PC-3 (cell line): ENCODE measurements at places on chromosomes 11 and 22. TPM values are rescaled to one million over a fixed set of nuclear protein-coding genes. Genes with fewer than 3 reads are reported as not detected.

DNA sequence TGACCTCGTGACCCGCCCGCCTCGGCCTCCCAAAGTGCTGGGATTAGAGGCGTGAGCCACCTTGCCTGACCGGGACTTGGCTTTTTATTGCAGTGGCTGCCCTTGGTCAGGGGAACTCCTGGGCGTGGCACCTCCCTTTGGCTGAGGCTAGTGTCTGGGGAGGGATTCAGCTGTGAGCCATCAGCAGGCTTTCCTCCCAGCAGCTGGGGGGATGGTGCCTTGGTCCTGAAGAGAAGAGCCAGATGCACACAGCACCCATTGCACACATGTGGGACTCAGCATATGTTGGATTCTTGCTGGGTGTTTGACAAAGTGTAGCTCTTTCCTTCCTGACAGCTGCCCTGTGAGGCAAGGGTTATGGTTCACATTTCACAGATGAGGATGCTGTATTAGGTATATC, 8.4 kb downstream of the CYTH4 start:
- no peaks in the 10 kb centered on the region for H3K36me3 ChIP-seq
- H3K4me3 ChIP-seq: no peak overlapping the region
- DNase-seq: peak; percentile 48
- H3K4me1 ChIP-seq: peaks cover 27% of the 10 kb centered on the region
- no peak overlapping the region for H3K27ac ChIP-seq
- no peaks in the 10 kb centered on the region for H3K27me3 ChIP-seq

DNA sequence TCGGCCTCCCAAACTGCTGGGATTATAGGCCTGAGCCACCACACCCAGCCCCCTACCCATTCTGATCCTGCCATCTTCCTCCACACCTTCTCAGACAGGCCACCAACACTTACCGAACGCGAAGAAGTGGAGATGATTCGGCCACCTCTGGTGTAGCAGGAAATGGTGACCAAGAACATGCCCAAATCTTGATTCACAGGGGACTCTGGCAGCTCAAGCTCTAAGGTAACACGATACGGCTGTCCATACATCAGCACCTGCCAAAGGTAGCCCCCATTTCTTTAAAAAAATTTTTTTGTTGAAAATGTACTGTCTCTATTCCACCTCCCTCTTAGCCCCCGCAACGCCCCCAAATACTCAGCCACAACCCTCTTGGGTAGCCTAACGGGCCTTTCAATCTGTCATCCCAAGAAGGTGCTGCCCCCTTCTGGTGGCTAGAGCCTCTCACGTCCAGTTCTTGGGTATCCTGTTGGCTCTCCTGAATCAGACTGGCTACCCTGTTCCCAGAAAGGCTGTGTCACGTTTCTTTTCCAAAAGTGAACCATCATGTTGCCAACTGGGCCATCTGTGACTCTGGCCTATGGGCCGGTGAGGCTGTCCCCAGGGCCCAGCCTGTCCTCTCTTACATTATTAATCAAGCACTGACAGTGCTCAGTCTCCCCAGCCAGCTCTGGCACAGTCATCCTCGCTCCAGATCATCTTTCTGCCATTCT, 5.3 kb upstream of the LRRN4CL start:
- peak; percentile 80 for DNase-seq
- peaks cover 23% of the 10 kb centered on the region for H3K36me3 ChIP-seq
- H3K27ac ChIP-seq: no peak overlapping the region
- no peak overlapping the region for H3K4me3 ChIP-seq
- no peaks in the 10 kb centered on the region for H3K27me3 ChIP-seq

DNA sequence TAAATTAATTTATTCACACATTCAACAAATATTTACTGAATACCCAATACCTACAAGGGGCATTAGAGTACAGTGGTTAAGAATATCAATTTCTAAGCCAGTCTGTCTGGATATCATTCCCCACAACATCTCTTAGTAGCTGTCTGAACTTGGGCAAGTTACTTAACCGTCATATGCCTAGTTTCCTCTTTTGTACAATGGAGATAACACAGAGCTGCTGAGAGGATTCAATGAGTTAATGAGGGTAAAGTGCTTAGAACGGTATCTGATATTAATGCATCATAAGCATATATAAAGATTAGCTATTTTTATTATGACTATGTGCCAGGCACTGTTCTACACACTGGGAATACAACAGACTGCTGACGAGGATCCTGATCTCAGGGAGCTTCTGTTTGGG, 116.4 kb downstream of the APOL5 start:
- no peaks in the 10 kb centered on the region for H3K36me3 ChIP-seq
- DNase-seq: no peak
- no peaks in the 10 kb centered on the region for H3K27me3 ChIP-seq
- H3K4me3 ChIP-seq: peak overlapping the region; percentile 83
- peaks cover 39% of the 10 kb centered on the region for H3K4me1 ChIP-seq

DNA sequence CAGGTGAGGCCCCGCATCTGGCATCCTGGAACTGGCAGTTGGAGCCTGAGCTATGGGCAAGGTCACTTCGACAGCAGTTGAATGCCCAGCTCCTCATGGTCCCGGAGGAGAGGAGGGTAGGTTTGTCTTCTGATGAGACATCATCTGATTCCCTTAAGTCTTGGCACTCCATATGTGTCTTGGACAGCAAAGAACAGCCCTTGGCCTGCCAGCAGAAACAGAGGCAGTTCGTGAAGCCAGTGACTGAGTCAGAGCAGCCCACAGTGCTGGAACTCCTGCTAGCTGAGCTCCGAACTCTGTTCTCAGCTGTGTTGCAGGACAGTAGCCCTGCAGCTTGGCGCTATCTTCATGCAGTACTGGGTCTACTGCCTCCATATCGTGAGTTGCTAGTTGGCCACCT, 1.0 kb downstream of the DNHD1 start:
- H3K36me3 ChIP-seq: no peaks in the 10 kb centered on the region
- no peaks in the 10 kb centered on the region for H3K4me1 ChIP-seq
- no peak for DNase-seq
- H3K4me3 ChIP-seq: no peak overlapping the region

GRCh38 chr22:50061824-50062355, 3.8 kb upstream of the TTLL8 start:
- no peaks in the 10 kb centered on the region for H3K36me3 ChIP-seq
- H3K4me1 ChIP-seq: no peaks in the 10 kb centered on the region
- no peaks in the 10 kb centered on the region for H3K27me3 ChIP-seq
- H3K4me3 ChIP-seq: no peak overlapping the region
- H3K27ac ChIP-seq: no peak overlapping the region

GRCh38 chr22:27561286-27561904, 240.2 kb downstream of the MN1 start:
- DNase-seq: no peak
- no peaks in the 10 kb centered on the region for H3K27me3 ChIP-seq
- H3K27ac ChIP-seq: no peak overlapping the region
- H3K4me1 ChIP-seq: no peaks in the 10 kb centered on the region
- no peaks in the 10 kb centered on the region for H3K36me3 ChIP-seq

DNA sequence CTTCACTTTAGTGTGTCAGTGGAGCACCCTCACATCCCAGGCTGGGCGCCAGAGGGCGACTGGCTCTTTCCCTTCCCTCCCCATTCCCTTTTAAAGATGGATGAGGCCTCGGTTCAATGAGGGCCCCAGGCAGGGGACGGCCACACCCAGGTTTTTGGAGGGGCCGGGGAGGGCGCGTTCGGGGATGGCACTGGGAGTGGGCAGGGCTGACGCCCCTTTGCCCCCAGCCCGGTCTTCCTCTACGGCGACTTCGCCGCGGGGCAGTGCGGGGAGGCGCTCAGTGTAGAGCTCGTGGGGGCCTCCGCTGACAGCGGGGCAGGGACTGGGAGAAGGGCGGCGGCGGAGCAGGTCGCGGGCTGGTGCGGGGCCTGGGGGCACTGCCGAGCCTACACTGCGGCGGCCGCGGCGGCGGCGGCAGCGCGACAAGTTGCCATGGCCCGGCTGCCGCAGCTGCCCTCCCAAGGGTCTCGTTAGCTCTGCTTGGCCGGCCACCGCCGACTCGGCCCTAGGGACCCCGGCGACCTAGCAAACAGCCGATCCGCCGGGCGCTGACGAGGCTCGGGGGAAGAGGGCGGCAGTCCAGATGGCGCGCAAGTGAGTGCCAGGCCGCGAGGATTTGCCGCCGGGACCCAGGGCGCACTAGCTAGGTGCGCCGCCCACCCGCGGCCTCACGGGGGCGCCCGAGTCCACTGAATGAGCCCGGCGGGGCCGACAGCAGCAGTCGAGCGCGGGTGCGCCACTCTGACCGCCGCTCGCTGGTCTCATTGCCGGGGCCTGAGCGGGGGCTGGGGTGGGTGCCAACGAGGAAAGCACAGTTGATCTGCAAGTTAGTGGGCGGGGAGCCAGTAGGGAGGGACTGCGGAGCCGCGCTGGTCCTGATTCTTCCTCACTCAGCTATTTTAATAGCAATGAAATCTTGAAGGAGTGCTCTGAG, 92.7 kb downstream of the RRM1 start:
- peak; percentile 83 for DNase-seq
- H3K27ac ChIP-seq: no peak overlapping the region
- no peaks in the 10 kb centered on the region; the same call in 1 of the 2 replicates for H3K4me1 ChIP-seq
- no peaks in the 10 kb centered on the region for H3K36me3 ChIP-seq
- no peaks in the 10 kb centered on the region for H3K27me3 ChIP-seq

GRCh38 chr11:72758690-72759389, 6.6 kb upstream of the ARAP1 start:
- H3K36me3 ChIP-seq: no peaks in the 10 kb centered on the region
- no peak overlapping the region for H3K27ac ChIP-seq
- H3K4me3 ChIP-seq: no peak overlapping the region
- no peak for DNase-seq
- no peaks in the 10 kb centered on the region for H3K27me3 ChIP-seq
- H3K4me1 ChIP-seq: no peaks in the 10 kb centered on the region

DNA sequence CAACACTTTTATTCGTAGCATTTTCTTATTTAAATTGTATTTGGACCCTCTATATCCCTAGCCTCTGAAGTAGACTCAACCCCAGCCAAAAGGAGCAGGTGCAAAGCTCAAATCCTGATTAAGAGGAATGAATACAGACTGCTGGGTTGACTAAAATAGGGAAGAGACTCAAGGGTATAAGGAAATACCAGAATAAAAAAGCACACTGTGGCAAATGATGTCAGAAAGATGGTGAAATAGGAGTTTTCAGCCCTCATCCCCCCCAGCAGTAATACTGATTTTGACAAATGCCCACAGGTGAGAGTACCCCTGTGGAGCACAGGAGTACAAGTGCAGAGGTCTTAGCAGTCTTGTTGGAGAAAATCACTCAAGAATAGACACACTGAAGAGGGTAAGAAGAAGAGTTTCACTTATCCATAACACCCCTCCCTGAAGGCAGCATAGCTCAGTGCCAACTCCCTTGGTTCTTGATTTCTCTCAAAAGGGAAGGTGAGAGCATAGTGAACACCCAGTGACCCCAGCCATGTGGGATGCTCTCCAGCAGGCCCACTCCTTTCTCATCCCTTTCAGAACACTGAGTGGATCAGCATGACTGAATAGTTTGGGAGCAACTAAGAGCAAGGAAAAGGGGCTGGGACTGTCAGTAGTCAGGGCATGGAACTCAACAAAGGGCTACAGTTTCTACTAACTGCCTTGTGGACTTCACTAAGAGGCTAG, 71.7 kb downstream of the TBC1D22A start:
- peaks cover 9% of the 10 kb centered on the region; the same call in 1 of the 2 replicates for H3K36me3 ChIP-seq
- no peak overlapping the region for H3K4me3 ChIP-seq
- no peak overlapping the region for H3K27ac ChIP-seq
- peaks cover 23% of the 10 kb centered on the region for H3K4me1 ChIP-seq

DNA sequence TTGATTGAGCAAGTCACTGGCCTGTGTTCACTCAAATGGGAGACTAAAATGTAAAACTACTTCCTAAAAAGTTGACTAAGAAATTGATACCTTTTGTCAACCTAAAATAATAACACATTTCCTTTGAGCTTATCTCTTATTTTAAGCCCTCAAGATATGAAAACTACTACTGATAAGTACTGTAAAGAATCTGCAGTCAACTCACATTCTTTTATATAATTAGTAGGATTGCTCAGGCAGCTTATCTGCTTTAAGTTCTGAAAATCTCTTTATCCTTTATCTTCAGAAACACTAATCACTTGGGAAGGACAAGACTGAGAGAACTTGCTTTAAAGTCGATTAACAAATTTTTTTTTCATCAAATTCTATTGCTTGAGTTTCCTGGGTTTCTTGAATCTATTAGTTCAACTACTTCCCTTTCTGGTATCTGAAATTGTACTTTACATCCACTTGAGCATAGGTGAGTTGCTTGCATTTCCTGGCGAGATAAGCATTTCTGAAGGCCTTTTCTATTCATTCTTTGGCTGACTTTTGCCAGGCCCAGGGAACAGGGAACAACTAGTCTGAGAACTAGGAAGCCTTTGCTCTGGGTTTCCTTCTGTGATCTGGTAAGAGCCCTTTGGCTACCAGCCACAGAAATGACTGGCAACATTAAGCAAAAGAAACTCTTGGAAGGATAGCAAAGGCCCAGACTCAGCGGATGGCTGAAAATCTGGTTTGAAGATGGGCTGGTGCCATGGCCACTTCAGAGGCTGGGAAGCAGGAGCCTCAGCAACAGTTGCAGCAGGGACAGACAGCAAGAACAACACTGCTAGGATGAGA, 19.3 kb upstream of the CSRP3 start:
- H3K4me1 ChIP-seq: peaks cover 9% of the 10 kb centered on the region; the same call in 1 of the 2 replicates
- H3K4me3 ChIP-seq: no peak overlapping the region
- no peaks in the 10 kb centered on the region for H3K27me3 ChIP-seq
- no peak for DNase-seq
- peaks cover 25% of the 10 kb centered on the region for H3K36me3 ChIP-seq

- no peaks in the 10 kb centered on the region for H3K36me3 ChIP-seq
- no peaks in the 10 kb centered on the region for H3K27me3 ChIP-seq
- no peak for DNase-seq
- no peak overlapping the region for H3K27ac ChIP-seq
Measured at GRCh38 chr11:61460986-61461385, 31.1 kb downstream of the SDHAF2 start.

GRCh38 chr22:43473031-43473430, 61.2 kb downstream of the MPPED1 start:
- no peak overlapping the region for H3K4me3 ChIP-seq
- H3K4me1 ChIP-seq: no peaks in the 10 kb centered on the region
- no peak overlapping the region for H3K27ac ChIP-seq
- no peak for DNase-seq
- no peaks in the 10 kb centered on the region for H3K36me3 ChIP-seq
- no peaks in the 10 kb centered on the region for H3K27me3 ChIP-seq

DNA sequence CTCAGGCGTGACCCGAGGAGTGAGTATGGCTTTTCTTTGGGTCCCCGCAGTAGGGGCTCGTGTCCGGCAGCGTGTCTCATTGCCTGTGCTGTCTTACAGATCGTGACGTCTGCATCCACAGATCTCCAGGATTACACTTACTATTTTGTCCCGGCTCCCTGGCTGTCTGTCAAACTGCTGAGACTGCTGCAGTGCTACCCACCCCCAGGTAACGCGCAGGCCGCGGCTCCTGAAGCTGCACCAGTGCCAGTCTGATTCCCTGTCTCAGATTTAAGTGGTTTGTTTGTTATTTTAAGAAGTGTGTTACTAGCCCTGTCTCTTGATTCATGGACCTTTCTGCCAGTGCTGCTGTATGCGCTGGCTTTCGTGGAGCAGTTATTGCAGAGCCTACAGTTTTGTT, 52.0 kb downstream of the MUC6 start:
- no peak for DNase-seq
- H3K4me1 ChIP-seq: no peaks in the 10 kb centered on the region
- H3K4me3 ChIP-seq: no peak overlapping the region
- no peak overlapping the region for H3K27ac ChIP-seq

SLC22A8 gene
- not detected in 2 replicates for total RNA-seq

PTPRCAP gene
- 0.15 and 0.29 TPM in 2 replicates for total RNA-seq

CDHR5 gene
- not detected in 2 replicates for total RNA-seq

PIWIL4 gene
- total RNA-seq: 0.15 and 0.17 TPM in 2 replicates

OR4D10 gene
- not detected in 2 replicates for total RNA-seq
